Mammary microvascular endothelial cell (primary cell): ENCODE measurements at places on chromosomes 5 and 9. TPM values are rescaled to one million over a fixed set of nuclear protein-coding genes. Genes with fewer than 3 reads are reported as not detected.

Gene SLC25A48
- not detected in 2 replicates for total RNA-seq

Gene INSL4
- not detected in 2 replicates for total RNA-seq

Gene SPATA31D1
- not detected in 2 replicates for total RNA-seq

Gene BARX1
- not detected in 2 replicates for total RNA-seq

Gene PSMD5
- 37.3 and 40.7 TPM in 2 replicates for total RNA-seq

Gene EIF4EBP3
- 3.8 and 4.8 TPM in 2 replicates for total RNA-seq

Gene PALM2AKAP2
- total RNA-seq: 0.05 and 0.07 TPM in 2 replicates

Gene CDKN2B-AS1
- 1.1 and 1.7 TPM in 2 replicates for total RNA-seq

Gene MRPL41
- 92.1 and 129 TPM in 2 replicates for total RNA-seq

Gene IGFBPL1
- total RNA-seq: not detected in 2 replicates

Gene CCL21
- 0.20 and 0.53 TPM in 2 replicates for total RNA-seq

Gene ACOT12
- total RNA-seq: not detected in 2 replicates

Gene FREM1
- total RNA-seq: under 0.01 TPM in 1 of 2 replicates, not detected in the other

Gene TSSK1B
- total RNA-seq: not detected in 2 replicates

Gene CCDC183
- not detected in 2 replicates for total RNA-seq
